ENCODE measurements at places on chromosomes 11 and 22.

GRCh38 chr11:44976576-44976975, 25.9 kb upstream of the TP53I11 start:
- no peak for DNase-seq

GRCh38 chr11:65381716-65382032, 772 bp downstream of the SLC25A45 start:
- DNase-seq, result no peak

DNA sequence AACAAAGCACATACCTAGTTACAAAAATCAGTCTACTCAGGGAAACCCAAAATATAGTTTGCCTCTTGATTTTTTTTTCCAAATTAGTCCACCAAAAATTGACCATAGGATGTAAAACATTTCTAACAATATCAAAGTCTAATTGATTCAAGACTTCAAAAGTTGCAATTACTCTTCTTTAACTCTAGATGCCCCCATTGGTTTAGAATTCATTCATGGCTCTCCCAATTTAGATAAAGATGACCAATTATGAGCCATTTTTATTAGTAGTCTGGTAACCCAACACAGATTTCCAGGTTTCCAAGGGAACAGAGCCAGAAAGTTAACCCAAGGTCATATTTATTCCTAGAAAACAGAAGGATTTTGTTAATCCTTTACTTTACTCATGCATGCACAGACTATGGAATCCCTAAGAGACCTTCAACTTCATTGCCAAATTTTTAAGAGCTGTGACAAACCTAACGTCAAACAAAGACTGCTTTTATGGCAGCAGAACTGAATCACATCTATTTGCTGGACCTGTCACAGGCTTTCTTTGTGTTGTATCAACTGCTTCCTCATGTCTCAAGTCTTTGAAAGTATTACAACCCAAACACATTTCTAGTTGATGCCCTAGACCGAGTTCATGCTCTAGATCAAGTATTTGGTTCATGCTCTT, 55.3 kb downstream of the C22orf42 start:
- DNase-seq, result no peak

DNA sequence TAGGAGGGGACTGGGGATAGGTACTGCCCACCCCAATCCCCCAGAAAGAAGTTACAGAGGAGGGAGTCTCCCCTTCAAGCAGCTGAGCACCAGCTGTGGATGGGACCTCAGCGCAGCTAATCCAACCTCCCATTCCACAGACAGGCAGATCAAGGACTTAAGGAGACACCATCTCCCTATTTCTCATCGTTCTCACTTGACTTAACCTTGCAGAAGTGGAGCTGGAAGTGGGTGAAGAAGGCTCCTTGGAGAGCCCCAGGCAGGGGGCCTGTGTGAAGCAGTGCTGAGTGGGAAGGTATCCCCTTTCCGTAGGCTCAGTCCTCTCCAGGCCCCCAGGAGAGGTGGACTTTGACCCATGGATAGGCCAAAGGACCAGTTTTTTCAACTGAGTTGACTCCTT, 27.3 kb downstream of the USP35 start:
- no peak for DNase-seq

GRCh38 chr11:67465189-67465510, 3.9 kb downstream of the TMEM134 start:
- no peak for DNase-seq

DNA sequence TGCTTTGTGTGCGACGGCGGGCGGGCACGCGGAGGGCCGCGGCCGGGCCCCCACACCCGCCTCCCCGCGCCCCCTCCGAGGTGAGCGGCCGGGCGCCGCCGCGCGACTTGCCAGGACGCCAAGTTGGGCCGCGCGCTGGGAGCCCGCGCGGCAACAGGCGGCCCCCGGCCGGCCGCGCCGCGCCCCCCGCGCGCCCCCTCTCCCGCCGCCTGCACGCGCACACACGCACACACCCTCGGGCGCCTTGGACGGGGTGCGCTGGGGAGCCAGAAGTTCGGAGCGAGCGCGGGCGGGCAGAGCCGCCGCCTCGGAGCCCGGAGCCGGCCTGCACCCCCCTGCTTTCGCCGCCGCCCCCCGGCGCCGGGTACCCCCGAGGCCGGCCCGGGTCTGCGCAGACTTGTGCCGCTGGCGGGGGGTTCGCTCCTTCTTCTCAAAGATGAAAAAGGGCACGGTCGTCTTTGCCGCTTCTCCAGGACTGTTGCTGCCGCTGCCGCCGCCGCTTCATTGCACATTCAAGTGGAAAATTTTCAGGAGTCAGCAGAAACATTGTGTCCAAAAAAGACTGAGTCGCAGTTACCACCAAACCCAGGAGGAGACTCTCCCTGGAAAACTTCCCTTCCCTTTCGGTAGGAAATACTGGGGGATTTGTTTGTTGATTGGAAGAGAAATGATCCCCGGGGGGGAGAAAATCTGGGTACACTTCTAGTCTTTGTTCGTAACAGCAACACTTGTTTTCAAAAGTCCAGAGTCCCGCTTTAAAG, 895 bp downstream of the TEAD1 start:
- DNase-seq, result no peak

DNA sequence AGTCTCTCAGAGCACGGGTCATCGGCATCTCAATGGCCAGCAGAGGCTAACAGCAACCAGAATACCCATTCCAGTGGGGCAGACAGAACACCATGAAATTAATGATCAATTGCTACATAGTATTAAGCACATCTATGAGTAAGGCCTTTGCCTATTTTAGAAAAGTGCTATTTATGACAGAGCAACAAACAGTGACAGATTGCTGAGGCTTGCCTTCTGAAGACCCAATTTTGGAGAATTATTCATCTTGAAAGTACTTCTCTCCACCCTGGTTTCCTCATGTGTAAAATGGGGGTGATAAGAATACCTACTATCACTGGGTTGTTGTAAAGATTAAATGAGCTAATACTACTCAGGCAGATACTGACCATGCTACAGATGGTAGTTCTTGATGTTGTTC, 232.7 kb downstream of the TENM4 start:
- no peak for DNase-seq

DNA sequence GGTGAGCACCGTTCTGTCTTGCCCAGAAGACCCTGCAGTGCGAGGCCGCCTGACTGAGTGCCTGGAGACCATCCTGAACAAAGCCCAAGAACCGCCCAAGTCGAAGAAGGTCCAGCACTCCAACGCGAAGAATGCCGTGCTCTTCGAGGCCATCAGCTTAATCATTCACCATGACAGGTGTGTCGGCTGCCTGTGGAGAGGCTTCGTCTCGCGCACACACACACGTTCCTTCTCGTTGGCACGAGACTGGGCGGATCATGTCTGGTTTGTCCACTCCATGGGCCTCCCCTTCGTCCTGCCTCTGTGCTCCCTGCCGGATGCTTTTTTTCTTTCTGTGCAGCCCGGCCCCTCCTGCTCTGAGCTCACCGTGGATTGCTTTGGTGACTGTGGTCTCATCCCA, 51.1 kb downstream of the MUC6 start:
- DNase-seq, result no peak
